Esophagus squamous epithelium (tissue), 5 donors: ENCODE measurements at places on chromosomes 12 and 14. TPM values are rescaled to one million over a fixed set of nuclear protein-coding genes. Genes with fewer than 3 reads are reported as not detected.
A peak's percentile ranks its signal among the peaks of the same experiment; 100 is the strongest.

DNA sequence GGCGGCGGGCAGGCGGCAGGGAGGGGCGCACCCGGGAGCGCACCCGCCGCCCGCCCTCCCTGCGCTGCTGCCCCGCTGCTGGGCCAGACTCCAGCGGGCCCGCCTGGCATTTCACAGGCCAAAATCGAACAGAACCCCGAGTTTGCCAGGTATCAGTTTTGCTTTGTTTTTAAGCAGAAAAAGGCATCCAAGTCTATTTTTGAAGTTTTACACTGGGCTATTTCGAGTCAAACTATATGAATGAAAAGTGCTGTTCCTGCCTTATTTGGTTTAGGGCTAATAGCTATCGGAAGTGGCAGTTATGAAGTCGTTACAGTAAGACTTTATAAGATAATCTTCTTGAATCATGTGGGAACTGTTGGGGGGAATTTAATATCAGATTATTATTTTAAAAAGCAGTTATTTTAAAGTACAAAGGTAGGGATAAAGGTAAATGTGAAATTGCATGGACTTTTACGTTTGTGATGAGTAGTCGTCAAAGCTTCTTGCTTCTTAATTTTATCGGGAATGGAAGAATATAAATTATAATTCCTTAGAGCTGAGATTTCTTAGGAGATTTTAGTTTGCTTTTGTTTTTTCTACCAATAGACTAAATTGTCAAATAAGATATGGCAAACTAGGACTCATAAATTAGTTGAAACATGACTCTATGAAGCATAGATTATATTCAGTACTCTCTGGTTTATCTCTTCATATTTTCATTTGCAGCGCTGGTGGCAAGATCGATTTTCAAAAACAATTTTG is 1.1 kb downstream of the MSRB3 start:
- H3K36me3 ChIP-seq, result no peaks in the 10 kb centered on the region
- no peak for DNase-seq
- no peaks in the 10 kb centered on the region for H3K27me3 ChIP-seq
- peak overlapping the region; percentile 80 for H3K4me3 ChIP-seq

- H3K36me3 ChIP-seq, result no peaks in the 10 kb centered on the region
- H3K27me3 ChIP-seq, result no peaks in the 10 kb centered on the region
- no peaks in the 10 kb centered on the region for H3K4me1 ChIP-seq
Observed at GRCh38 chr14:86989285-86989684, 1003.7 kb downstream of the GALC start.

DNA sequence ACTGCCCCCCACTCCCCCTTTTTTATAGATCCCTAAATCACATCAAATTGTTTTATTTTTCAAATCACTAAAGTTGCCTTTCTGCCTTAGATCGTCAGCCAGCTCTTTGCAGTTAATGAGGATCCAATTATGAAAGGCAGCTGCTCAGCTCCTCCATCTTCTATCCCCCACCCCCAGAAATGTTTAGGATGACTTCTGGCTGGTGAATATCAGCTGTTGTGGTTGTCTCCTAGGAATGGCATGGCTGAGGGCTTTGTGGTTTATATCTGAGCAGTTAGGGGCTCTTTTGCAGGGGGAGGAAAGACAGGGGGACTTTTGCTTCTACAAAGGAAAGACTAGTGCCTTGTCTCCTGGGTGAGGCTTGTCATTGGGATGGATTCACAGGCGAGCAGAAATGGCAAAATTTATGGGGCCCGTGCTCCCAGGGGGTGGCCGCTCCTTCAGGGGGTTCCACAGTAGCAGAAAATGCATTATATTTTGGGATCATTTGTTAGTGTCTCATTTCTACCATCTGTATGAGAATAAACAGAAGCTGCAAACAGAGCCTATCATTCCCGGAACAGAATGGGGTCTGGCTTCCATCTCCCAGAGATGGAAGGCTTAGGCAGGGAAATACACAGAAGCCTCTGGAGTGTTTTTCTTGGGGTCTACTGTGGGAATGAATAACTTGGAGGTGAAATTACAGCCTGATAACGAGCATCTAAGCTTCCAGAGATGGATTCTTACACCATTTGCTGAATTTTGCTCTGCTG is 6.5 kb downstream of the JDP2 start:
- H3K27ac ChIP-seq, result no peak overlapping the region
- no peak for DNase-seq
- H3K4me1 ChIP-seq, result peaks cover 44% of the 10 kb centered on the region
- peaks cover 75% of the 10 kb centered on the region for H3K36me3 ChIP-seq

GRCh38 chr12:71007781-71008404 is 87.4 kb upstream of the PTPRR start:
- H3K36me3 ChIP-seq, result no peaks in the 10 kb centered on the region
- H3K27me3 ChIP-seq, result no peaks in the 10 kb centered on the region
- no peak overlapping the region for H3K4me3 ChIP-seq
- no peak overlapping the region for H3K27ac ChIP-seq

DNA sequence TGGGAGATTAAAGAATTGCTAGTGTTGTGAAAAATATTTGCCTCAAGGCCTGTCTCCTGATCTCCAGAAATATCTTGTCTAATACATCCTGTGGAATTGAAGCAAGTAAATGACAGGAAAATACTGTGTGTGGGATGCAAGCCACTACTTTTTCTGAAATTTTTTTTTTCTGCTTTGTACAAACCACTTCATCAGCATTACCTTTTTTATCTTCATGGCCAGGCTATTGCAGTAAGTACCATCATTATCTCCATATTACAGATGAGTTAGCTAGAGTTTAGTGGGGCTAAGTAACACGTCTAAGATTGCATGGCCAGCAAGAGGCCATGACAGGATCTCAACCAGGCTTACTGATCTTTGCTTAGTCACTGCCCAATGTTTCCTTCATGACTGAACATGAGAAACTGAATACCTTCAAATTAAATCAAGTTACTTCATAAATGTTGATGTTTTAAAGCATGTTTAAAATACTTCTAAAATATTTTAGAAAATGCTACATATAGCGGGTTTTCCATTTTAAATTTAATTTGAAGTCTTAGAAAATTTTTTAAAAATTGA is 273.7 kb downstream of the SLC6A15 start:
- H3K36me3 ChIP-seq, result no peaks in the 10 kb centered on the region
- no peak overlapping the region for H3K27ac ChIP-seq
- DNase-seq, result no peak
- H3K4me3 ChIP-seq, result no peak overlapping the region
- no peaks in the 10 kb centered on the region for H3K27me3 ChIP-seq

- peaks cover 13% of the 10 kb centered on the region for H3K4me1 ChIP-seq
- H3K4me3 ChIP-seq, result no peak overlapping the region
- DNase-seq, result no peak
- H3K27ac ChIP-seq, result no peak overlapping the region
- peaks cover 65% of the 10 kb centered on the region for H3K36me3 ChIP-seq
Observed at GRCh38 chr14:104701383-104702076, 12.1 kb downstream of the INF2 start.

CCNT1 gene
- 17.4 TPM for total RNA-seq

EXOC3L4 gene
- total RNA-seq, result not detected

DNA sequence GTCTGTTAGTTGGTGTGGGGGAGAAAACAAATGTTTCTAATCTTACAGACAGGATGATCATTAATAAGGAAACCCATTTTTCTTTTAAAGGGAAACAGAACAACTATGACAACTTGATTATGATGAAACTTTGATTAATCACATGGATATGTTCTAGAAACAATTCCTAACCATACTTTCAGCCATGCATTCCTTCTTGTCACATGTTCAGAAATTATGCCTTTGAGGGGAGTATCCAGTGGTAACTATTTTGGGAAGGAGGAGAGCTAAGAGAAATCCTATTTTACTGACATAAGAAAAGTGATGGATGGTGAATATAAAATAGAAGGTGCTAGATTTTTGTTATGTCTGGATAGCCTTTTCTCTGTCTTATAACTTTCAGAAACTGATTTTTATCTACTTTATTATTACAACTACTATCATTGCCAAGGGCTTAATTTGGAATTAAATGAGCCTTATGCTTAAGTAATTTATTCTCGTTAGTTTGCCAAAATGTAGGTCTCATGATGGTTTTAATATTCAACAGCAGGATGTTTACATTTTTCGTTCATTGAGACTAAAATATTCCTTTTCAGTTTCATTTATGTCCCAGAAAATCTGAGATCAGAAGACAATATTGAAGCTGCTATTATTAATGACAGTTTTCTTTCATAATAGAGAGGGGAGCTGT is 200.1 kb downstream of the TMTC2 start:
- H3K4me3 ChIP-seq, result no peak overlapping the region
- no peaks in the 10 kb centered on the region for H3K36me3 ChIP-seq
- no peak overlapping the region for H3K27ac ChIP-seq
- DNase-seq, result no peak
- H3K4me1 ChIP-seq, result no peaks in the 10 kb centered on the region
- no peaks in the 10 kb centered on the region for H3K27me3 ChIP-seq

DNA sequence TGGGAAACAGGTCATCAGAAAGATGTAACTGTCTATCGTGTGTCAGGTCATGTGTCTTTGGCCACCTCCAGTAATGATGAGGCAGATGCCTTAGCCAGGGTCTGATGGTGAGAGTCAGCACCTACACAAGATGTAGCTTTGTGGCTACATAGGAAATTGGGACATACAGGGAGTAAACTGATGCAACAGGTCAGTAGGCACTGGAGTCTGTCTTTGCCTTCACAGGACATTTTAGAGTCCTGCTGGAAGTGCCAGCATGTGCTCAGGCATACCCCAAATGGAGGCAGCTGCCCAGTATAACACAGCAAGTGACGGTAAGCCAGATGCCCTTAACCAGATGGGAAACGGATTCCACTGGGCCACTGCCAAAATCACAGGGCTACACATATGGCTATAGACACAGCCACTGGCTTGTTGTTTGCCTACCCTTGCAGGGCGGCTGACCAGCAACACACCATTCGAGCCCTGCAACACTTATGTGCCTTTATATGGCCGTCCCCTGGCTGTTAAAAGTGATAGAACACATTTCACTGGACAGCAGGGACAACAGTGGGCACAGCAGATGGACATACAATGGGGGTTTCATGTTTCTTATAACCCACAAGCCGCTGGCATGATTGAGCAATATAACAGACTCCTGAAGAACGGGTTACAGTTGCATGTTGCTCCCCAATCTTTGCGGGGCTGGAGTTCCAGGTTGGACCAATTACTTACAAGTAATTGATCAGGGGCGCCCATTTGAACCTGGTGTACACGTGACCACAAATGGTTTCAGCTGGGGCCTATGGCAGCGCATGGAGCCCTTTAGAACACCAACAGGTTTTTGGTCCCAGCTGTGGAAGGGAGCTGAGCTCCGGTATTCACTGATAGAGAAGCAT is 12.9 kb upstream of the RNASE12 start:
- no peak overlapping the region for H3K27ac ChIP-seq
- no peaks in the 10 kb centered on the region for H3K4me1 ChIP-seq
- no peaks in the 10 kb centered on the region for H3K27me3 ChIP-seq
- no peaks in the 10 kb centered on the region for H3K36me3 ChIP-seq

IL23A gene
- not detected for total RNA-seq

APEX1 gene
- total RNA-seq, result 107 TPM
